HS-27A (cell line): ENCODE measurements at places on chromosomes 4 and X.
A peak's percentile ranks its signal among the peaks of the same experiment; 100 is the strongest.

GRCh38 chr4:128565054-128565453 lies 244.4 kb upstream of the JADE1 start:
- no peak for DNase-seq

GRCh38 chr4:42541647-42542046 lies 115.3 kb downstream of the ATP8A1 start:
- DNase-seq = no peak

GRCh38 chrX:154660541-154660940 lies 7.2 kb upstream of the CTAG2 start:
- DNase-seq = no peak

DNA sequence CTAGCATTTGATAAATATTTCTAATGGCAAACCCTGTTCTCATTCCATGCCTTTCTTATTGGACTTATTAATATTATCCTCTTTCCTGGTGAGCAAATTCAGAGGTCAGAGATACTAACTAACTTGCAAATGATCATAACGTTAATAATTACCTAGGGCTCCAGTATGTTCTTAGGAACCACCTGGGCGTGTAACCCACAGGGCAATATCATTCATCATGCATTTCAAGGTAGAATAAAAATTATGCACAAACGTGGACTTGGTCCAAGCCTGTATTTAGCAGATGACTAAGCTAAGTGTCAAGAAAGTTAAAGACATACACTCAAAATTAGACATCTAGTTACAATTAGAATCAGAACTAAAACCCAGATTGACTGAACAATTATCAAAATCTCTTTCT lies 850.1 kb downstream of the TRIML1 start:
- no peak for DNase-seq

- DNase-seq = no peak
Measured at GRCh38 chr4:80189956-80190677, 7.2 kb upstream of the PRDM8 start.

GRCh38 chrX:139720979-139721378 lies 13.0 kb upstream of the MCF2 start:
- no peak for DNase-seq

DNA sequence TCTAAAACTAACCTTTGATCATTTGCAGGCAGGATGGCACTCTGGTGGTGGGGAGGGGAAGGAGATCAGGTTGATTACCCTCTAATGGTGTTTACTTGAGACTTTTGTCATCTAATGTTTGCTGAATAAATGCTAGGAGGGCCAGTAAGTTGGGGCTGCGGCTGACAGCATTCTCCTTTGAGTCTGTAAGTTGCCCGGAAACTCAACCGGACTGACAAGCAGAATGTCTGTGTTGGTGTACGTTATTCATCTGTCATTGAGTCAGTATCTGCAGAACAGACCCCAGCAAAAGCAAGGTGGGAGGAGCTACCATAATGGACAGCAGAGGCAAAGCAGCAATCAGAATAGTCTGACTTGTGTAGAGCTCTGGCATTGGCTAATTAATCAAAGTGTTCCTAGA lies 1210.6 kb upstream of the PABPC4L start:
- DNase-seq = no peak

- no peak for DNase-seq
Measured at GRCh38 chr4:37748485-37748884, 62.3 kb upstream of the RELL1 start.

DNA sequence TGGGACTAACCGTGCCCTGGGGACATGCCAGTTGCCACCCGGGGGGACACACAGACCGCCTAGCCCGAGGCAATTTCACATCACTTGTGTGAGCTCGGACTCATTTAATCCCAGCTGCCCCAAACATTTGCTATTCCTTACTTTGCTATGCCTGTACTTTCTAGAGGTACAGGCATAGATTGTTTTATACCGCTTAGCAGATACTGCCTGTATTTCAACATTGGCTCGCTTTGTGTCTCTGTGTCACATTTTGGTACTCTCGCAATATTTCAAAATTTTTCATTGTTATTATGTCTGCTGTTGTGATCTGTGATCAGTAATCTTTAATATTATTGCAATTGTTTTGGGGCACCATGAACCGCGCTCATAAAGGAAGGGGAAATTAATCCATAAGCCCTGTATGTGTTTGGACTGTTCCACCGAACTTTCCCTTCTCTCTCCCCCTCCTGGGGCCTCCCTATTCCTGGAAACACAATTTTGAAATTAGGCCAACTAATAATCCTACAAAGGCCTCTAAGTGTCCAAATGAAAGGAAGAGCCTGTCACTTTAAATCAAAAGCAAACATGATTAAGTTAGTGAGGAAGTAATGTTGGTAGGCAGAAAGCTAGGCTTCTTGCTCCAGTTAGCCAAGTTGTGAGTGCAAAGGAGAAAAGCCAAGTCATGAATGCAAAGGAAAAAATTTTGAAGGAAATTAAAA lies 568 bp upstream of the CASP6 start:
- DNase-seq = no peak

GRCh38 chr4:162683659-162684370 lies 482.9 kb downstream of the NAF1 start:
- no peak for DNase-seq

DNA sequence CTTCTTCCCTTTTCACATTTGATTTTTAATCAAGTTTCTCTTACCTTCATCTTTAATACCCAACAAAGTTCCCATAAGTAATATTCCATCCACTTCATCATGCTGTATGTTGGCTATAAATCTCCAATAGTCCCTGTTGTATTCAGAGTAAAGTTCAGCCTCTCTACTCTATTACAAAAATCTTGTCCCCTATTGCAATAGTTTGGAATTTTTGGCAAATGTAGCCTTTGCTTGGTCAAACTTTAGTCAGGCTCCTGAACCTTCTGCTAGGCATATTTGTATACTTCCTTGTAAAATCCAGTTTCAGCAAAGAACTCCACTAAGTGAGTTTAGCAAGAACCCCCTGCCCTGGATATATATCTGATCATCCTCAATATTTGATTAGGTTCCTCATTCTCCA lies 54.0 kb upstream of the PACRGL start:
- no peak for DNase-seq

DNA sequence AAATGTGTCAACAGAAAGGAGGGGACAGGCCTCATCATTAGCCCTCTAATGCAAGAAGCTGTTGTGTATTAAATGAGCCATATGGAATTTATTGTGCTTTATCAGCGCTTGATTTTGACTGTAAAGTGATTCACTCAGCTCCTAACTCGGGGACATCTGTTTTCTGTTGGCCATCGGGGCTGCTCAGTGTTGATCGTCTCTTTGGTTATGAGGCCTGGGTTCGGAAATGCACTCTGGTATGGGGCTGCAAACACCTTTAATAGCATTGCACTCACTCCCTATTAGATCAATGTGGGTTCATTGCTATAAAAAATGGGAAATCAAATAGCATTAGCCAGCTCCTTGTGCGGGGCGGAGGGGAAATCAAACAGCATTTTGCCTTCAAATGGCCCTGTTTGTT lies 6.4 kb downstream of the ARX start:
- DNase-seq = no peak

DNA sequence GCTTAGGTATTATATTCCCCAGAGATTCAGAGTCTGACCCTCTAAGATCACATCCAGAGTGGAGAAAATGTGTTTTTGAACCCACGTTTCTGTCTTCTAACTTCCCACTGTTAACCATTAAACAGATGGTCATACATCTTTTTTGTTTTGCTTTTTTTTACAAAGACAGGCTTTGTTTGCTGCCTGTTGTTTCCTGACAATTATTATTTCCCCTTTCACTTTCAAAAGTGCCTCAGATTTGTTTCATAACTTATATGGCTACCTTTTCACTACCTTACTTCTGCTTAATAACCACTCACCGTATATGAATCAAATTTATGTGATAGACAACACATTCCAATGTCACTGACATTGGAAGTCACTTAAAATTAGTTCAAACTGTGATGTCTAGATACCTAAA lies 142.2 kb downstream of the HS3ST1 start:
- DNase-seq = no peak

DNA sequence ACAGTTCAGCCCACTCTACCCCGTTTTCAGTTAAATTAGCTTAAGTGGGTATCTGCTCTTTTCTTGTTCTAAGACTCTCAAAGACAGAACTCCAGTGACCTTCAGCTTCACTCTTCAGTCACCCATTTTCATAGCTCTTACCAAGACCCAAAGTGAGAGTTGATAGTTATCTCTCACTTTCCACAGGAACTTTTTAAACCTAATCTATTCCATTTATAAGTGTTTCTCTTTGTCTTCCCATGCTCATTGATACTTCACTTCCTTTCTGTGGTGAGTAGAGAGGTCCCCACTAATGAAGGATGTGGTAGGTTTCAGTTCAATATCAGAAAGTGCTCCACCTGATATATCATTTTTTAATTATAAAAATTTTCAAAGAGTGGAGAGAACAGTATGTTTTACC lies 33.4 kb downstream of the COX18 start:
- no peak for DNase-seq

DNA sequence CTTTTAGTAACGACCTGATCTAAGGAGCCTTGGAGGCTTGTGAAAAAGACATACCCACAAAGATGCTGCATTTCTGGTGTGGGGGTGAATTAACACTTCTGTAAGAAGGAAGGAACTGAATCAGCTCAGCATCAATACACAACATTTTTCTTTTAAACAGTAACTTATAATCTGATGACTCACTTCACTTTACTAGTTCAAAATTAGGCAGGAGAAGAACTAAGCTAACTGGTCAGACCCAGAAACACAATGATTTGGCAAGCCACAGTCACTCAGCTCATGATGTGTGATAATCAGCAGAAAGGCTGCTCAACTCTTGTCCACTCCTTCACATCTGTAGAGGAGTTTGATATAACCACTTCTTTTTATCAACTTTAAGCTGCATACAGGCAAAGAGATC lies 4.6 kb downstream of the MMAA start:
- no peak for DNase-seq

DNA sequence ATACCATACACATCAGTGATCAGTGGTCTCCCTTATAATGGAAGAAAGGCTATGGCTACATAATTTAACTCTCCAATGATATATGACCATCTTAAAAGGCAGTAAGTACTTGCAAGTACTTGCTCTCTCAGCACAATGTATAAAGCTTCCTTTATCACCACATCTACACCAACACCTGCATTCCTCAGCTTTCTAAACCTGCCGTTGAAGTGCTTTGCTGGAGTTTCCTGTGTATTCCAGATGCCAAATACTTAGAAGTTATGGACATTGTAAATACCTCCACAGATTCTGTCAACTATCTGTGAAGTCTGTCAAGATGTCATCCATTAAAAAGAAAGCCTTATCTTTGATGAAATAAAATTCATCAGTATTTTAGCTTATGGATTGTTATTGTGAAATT lies 335.0 kb upstream of the GALNTL6 start:
- no peak for DNase-seq

- DNase-seq = no peak
Measured at GRCh38 chrX:129825746-129826505, 17.8 kb downstream of the ZDHHC9 start.

GRCh38 chr4:158630893-158631292 lies 40.8 kb downstream of the C4orf46 start:
- DNase-seq = peak; percentile 68

- DNase-seq = no peak
Measured at GRCh38 chrX:110584083-110584482, 211.5 kb downstream of the CHRDL1 start.

GRCh38 chr4:59695355-59696053 lies 1504.6 kb upstream of the ADGRL3 start:
- no peak for DNase-seq

DNA sequence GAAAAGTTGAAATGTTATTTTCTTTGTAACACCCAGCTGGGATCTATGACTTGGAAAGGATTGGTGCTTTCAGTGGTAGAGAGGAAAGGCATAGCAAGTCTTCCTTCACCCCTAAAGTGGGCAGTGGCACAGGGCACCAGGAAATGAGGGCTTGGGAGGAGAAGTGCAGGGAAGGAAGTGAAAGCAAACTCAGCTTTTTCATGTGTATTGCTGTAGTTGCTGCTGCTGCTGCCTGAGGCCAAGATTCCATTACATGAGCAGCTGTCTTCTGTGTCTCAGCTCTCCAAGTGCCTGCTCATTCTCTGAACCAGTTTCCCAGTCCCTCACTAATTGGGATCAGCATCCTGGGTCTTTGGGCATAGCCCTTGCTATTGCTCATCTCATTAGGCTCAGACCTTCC lies 2.6 kb downstream of the HCCS start:
- DNase-seq = no peak

DNA sequence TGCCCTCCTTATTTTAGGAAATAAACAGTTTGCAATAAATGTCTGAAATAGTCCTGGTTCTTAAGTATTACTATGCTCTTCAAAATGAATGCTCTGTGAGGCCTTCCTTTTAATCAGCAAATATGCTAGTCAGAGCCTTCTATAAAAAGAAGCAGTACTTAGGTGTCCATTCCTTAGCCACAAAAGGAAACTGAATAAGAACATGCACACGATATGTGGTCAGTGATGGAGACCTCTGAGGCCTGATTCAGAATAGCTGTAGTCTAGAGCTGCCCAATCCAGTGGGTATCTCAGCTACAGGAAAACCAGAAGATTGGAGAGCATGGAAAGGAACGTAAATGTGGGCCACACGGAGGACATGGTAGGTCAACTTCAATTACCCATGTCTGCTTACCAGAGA lies 141.8 kb downstream of the RASL11B start:
- DNase-seq = no peak

GRCh38 chr4:51909236-51909703 lies 66.3 kb downstream of the DCUN1D4 start:
- DNase-seq = no peak

- no peak for DNase-seq
Measured at GRCh38 chr4:122528879-122529278, 72.4 kb upstream of the IL2 start.
